ENCODE measurements at places on chromosomes 7 and 10. TPM values are rescaled to one million over a fixed set of nuclear protein-coding genes. Genes with fewer than 3 reads are reported as not detected.

The OR9A2 gene
- total RNA-seq: not detected

The IGFBP1 gene
- total RNA-seq: not detected

The HMX3 gene
- total RNA-seq: not detected

The RBP4 gene
- 1,485 TPM for total RNA-seq

The MYOF gene
- total RNA-seq: 46.8 TPM

The ZNF487 gene
- 7.2 TPM for total RNA-seq

The RNF133 gene
- total RNA-seq: 2.4 TPM

The VDAC2 gene
- 160 TPM for total RNA-seq

The ACBD7 gene
- 0.85 TPM for total RNA-seq

The PDGFA gene
- 6.6 TPM for total RNA-seq

The PPP1R3C gene
- 2.9 TPM for total RNA-seq

The TIMM23B gene
- 22.0 TPM for total RNA-seq

The WEE2 gene
- not detected for total RNA-seq

The LIPM gene
- not detected for total RNA-seq

The SPDYE5 gene
- total RNA-seq: not detected

The EGR2 gene
- 0.38 TPM for total RNA-seq

The FOXK1 gene
- total RNA-seq: 14.5 TPM

The TAS2R41 gene
- total RNA-seq: not detected

The ZNF467 gene
- total RNA-seq: 3.6 TPM

The C7orf57 gene
- total RNA-seq: not detected

The SYT15 gene
- 7.9 TPM for total RNA-seq

The RASA4B gene
- total RNA-seq: 9.5 TPM

The NRP1 gene
- total RNA-seq: 115 TPM

The GALNT17 gene
- total RNA-seq: 1.3 TPM
